ENCODE measurements at places on chromosomes 2 and 18.

DNA sequence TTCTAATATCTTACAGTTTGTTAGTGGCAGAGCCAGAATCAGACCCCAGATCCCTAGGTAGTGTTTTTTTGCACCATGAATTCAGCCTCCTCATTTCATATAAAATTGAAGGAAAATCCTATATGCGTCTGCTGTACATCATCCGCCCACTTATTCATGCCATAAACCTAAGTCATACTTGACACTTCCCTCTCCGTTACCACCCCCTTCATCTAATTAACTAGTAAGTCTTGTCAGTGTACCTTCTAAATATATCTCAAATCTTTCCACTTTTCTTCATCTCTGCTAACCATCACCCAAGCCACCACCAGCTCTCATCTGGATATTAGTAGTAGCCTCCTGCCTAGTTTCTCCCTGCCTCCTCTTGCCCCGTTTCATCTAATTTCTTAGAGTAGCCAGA is 248.7 kb upstream of the SIX3 start:
- no peak for DNase-seq

DNA sequence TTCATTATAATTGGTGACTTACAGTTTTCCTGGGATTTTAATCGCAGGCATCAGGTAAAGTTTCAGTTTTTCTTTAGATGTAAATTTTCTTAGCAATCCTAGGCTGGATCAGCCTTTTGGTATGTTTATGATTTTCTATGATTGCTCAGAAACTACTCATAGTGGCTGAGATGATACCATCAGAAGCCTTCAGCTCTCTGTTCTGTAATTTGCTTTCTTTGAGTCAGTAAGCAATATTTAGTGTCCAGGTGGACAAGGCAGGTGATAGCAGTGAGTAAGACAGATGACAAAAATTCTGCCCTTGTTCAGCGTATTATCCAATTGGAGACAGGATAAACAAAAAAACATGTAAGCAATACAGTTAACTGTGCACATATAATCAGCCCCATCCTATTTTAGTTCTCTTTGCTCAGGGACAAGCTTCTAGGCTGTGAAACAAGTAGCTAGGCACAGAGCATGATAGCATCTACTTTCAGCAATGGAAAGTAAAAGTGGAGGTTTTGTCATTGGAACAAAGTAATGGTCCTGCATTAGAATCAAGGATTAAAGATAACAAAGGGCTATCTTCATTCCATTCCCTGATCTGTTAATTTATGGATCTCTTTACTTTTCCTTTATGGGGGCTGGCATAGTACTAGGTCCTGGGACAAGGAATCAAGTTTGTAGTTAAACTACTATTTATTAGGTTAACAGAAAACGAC is 100.8 kb downstream of the EPC2 start:
- DNase-seq = no peak

GRCh38 chr2:24875901-24876300 is 44.1 kb downstream of the ADCY3 start:
- no peak for DNase-seq

GRCh38 chr18:23281626-23282436 is 146.5 kb downstream of the CABLES1 start:
- DNase-seq = no peak

- DNase-seq = no peak
Observed at GRCh38 chr2:83990636-83991035, 468.4 kb downstream of the SUCLG1 start.

- DNase-seq = no peak
Observed at GRCh38 chr2:39306626-39307025, 62.9 kb upstream of the CDKL4 start.

DNA sequence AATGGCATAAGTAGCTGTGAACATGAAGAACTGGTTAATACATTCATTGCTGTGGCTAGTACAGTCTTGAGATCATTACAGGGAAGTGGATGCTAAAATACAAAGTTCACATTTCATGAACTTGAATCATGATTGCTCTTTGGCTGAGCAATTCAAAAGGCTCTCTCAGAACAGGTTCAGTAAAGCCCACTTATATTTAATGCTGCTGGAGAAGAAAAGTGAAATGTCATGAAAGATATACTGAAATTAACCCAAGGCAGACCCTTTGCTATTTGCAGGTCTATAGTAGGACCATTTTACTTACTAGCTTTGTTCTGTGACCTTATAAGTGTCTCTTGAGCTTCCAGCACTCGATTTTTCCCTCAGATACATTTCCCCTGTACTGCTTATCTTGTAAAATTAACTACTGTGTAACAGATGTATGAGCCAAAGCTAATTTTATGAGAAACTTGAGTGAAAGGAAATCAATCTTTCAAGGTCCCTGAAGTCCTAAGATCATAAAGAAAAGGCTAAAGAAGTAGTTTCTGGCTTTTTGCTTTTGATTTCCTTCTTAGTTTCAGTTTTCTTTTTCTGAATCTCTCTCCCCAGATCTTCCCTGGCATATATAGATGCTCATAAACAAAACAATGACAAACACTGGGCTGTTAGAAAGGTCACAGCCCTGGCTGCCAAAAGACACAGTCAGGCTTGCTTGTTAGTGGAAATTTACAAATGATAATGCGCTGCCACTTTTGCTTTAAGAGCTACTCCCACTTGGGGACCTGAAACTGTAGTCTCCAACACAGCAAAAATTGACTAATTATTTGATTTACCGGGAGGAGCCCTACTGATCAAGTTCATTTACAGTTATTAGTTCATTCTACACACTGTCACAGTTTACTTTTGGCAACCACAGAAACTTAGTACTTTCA is 132.7 kb upstream of the XPO1 start:
- DNase-seq = no peak

DNA sequence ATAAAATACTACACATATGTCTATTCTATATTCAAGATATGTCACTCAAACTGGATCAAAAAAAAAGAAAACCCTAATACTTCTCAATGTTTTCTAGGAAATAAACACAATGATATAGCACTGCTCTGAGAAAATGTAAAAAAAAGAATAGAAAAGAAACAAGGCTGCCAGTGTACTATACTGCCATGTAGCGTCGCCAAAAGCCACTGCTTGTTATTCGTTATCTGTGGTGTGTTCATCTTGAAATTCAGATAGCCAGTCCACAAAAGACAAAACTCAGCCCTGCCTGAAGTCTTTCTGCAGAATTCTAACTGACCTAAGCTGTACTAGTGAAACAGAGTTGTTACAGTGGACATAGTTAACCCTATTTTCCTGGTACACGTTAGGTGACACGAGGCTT is 12.2 kb upstream of the YPEL5 start:
- no peak for DNase-seq

DNA sequence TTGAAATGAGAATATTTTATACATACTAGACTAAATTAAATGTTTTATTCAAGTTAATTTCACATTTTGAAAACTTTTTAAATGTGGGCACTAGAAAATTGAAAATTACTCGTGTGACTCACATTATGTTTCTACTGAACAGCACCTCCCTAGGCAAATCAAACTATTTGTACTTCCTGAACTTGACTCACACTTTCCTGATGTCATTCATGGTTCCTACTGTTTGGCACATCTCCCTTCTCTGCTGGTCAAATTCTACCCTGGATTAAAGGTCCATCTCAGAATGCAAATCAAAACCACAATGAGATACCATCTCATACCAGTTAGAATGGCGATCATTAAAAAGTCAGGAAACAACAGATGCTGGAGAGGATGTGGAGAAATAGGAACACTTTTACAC is 16.7 kb downstream of the LHCGR start:
- no peak for DNase-seq

DNA sequence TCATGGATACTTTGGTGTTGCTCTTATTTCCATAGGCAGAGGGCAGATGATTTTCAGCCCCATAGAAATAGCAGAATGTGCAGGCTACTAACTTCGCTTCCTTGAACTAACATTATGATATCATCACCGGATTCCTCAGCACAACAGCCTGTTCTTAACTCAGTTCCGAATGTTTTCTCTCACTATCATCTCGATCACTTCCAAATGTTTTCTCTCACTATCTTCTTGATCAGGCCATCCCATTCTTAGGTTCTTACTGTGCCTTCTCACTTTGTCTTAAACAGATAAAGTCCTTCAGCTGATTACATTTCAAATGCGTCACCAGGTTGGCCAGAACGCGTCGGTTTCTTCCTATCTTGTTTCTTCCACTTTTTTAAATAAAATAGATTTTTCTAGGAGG is 11.4 kb upstream of the MBD2 start:
- no peak for DNase-seq

- no peak for DNase-seq
Observed at GRCh38 chr2:3000968-3001367, 376.6 kb downstream of the EIPR1 start.

- no peak for DNase-seq
Observed at GRCh38 chr18:78818961-78819360, 160.7 kb upstream of the SALL3 start.

DNA sequence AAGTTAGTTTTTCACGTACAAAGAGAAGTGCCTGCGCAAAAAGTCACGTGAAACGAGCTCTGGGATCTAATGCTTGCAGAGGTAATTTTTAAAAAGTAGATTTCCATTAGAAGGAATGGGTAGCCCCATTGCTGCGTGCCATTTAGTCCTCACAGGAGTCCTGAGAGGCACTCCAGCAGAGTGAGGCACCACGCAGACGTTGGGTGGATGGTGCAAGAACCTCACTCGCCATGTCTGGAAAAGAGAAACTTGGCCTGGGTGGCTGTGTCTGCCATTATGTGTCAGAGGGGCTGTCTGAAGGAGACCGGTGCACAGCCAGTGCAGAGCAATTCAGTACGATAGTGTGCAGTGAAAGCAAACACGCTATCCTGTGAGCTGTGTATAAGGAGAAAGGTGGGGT is 1.8 kb upstream of the HDAC4 start:
- DNase-seq = no peak

GRCh38 chr2:43950383-43951008 is 45.3 kb downstream of the LRPPRC start:
- DNase-seq = no peak

Data from spinal cord (tissue), 10 donors.